ENCODE measurements at places on chromosomes 5 and 9. TPM values are rescaled to one million over a fixed set of nuclear protein-coding genes. Genes with fewer than 3 reads are reported as not detected.

The ECM2 gene
- total RNA-seq, result 3.0 TPM

The WDR38 gene
- not detected for total RNA-seq

The MAMDC4 gene
- 0.89 TPM for total RNA-seq

The GTF2H2C gene
- total RNA-seq, result 14.5 TPM

The PCDHAC1 gene
- not detected for total RNA-seq

Measured in lower leg skin (tissue), 4 donors.